ENCODE measurements at places on chromosomes 5 and 9.

DNA sequence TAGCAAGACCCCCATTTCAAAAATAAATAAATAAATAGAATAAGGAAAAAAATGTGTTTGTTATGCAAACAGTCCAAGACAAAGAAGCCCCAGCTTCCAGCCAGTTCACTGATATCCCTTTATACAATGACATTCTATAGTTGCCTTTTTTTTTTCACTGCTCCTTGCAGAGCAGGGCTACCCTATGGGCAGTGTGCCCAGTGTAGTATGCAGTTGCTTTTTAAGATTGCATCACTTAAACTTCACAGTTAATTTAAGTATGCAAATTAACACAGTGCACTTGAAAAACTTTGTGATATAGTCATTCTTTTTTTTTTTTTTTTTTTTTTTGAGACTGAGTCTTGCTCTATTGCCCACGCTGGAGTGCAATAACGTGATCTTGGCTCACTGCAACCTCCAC is 40.8 kb upstream of the ARRDC3 start:
- no peak for DNase-seq

DNA sequence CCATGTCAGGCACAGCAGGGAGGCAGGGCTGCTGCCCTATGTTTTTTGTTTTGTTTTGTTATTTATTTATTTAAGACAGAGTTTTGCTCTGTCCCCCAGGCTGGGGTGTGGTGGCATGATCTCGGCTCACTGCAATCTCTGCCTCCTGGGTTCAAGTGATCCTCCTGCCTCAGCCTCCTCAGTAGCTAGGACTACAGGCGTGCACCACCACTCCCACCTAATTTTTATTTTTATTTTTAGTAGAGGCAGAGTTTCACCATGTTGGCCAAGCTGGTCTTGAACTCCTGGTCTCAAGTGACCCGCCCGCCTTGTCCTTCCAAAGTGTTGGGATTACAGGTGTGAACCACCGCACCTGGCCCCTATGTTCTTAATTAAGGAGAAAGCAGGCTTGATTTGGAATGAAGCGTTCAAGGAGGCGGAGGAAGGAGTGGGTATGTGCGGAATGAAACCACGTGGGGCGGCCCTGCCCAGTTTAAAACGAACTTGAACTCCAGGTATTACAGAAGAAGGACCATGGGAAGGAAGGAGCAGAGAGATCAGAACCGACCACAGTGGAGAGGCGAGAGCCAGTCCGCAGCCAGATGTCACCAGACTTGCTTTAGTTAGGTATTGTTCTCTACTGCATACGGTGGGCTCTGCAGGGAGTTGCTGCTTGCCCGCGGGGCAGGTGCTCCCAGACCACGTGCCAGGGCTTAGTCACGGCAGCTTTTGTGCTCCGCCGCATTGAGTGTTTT is 34.9 kb upstream of the EPB41L4B start:
- no peak for DNase-seq

DNA sequence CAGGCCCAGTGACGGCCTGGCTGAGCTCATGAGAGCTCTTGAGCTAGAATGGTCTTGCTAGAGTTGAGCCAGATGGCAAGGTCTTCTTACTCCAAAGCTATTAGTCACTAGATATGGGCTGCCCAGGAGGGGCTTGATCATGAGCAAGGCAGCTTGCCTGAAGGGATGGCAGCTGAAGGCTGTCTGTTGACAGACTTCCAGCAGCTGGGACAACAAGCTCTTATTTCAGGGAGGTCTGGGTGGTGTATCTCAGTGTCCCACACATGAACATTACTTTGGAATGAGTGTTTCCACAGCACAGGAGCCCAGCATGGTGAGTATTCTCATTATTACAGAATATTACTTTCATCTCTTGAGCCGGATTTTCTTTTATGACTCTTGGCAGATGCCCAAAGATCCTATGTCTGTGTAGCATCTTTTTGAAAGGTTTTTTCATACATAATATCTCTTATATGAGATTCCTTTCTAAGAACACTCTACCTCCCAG is 414.1 kb downstream of the ARHGEF28 start:
- no peak for DNase-seq

DNA sequence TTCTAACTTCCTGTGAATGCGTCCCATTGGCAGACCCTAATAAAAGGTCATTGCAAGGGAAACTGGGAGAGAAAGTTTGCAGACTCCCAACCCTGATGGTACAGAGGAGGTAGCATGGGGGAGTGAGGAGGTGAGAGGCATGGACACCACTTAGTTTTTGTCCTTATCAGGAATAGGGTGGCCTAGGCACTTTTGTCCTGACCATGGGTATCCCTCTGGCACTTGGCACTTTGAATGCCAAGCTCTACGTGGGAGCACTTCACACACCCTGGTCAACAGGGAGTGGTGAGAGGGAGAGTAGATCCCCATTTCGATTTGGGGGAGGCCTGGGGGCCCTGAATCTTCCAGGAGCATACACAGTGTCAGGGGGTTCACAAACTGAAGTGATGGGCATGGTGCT is 75.6 kb upstream of the SH3PXD2B start:
- no peak for DNase-seq

- no peak for DNase-seq
Measured at GRCh38 chr9:80028501-80028900, 456.7 kb downstream of the TLE4 start.

GRCh38 chr9:124296796-124297550 is 39.2 kb downstream of the NEK6 start:
- no peak for DNase-seq

GRCh38 chr5:157464519-157465171 is 4.6 kb downstream of the NIPAL4 start:
- no peak for DNase-seq

DNA sequence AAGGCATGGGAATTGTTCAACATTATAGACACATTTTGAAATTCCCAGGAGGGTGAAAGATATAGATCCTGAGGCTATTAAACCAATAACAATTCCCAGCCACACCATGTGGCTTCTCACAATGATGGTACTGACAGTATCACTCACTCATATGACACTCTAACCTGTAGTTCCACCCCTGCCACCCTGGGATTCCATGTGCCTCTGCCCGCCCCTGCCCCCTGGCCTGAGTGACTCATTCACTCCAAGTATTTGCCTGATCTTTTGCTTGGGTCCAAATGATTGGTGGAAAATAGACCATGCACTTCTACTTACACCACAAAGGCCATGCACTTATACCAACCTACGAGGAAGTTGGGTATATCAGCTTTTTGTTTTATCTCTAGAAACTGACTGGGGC is 305.2 kb upstream of the DAB2 start:
- no peak for DNase-seq

- DNase-seq = no peak
Measured at GRCh38 chr5:142680605-142681259, 5.2 kb downstream of the FGF1 start.

- peak; percentile 16 for DNase-seq
Measured at GRCh38 chr5:143499480-143500114, 96.1 kb upstream of the NR3C1 start.

GRCh38 chr9:4822057-4822456 is 29.3 kb downstream of the RCL1 start:
- no peak for DNase-seq

DNA sequence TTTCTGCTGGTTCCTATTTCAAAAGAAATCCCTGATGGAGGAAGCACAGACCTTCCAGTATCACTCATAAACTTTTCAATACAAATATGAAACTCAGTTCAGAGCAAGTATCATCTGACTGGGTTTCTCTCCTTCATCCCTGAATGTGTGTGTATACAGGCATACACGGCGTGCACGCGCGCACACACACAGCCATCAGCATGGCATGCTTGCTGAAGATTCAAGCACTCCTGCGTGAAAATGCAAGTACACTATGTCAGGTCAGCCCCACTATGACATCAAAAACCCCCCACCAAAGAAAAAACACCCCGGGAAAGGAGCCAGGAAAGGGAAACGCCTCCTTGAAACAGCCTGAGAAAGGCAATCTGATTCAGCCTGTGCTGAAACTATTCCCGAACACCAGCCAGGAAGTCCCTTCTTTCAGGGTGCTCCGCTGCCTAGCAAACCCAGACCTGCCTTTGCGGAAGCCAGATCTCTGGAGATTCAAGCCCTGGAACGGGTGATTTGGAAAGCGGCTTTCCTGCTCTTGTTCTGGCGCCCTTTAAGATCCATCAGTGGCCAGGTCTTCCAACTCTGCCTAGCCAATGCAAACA is 831 bp downstream of the KLHL3 start:
- no peak for DNase-seq

DNA sequence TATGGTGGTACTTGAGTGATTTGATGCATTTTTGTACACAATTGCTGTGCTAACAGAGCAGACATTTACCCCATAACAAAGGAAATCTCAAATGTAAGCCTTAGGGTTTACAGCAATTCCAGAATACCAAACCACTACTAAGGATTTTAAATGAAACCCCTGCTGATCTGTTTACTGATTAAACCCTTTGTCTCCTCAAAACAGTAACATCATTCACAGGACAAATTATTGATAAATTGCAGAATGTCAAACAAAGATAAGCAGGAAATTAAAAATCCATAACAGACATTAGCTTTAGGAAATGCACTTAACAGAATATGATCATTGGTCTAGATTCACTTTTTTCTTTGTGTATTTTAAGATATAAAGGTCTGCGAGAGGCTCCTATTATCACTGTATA is 1016.4 kb upstream of the DMAC1 start:
- no peak for DNase-seq

DNA sequence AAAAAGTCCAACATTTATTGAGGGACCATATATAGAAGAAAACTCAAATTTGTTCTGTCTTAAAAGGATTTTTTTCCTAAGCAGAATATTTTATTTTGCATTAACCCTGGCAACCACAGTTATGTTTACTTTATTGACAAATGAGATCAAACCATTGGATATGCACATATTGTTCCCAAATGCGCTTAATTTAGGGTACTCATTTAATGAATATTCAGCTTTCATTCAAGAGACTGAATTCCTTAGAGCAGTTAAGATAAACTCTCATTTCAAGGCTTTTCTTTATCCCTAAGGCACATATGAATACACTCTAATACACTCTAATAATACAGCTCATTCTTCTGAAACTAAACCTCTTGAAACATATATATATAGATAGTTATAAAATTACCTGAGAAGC is 150.2 kb downstream of the HMHB1 start:
- DNase-seq = no peak

DNA sequence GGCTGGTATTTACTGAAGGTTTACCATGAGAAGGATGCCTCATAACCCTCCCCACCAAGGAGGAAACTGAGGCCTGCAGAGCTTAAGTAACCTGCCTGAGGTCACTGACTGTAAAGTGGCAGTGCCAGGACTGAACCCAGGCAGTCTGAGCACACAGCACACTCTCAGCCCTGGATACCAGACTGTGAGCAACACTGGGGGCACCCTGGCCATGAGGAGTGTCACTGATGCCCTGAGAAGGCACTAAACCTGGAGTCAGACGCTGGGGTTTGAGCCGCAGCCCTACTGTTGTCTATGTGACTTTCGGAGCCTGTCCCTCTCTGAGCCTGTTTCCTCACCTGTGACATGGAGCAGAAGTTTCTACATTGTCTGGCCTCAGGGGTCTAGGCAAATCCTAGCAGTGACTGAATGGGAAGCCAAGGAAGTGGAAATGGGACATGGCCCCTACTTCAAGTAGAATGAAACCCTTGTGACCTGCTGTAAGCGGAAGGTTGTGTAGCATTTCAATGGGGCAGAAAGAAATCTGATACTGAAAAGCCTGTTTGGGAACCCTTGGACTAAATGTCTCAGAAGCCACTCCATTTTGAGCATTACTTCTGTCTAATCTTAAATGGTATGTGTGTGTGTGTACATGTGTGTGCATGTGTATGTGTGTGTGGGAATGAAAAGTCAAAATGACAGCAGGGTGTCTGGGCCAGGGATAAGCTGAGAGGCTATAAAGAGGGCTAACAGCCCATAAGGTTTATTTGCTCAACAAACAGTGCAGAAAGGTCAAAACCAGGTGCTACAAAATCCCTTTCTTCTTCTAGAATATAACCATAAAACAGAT is 36.0 kb downstream of the B4GALT1 start:
- DNase-seq = no peak

DNA sequence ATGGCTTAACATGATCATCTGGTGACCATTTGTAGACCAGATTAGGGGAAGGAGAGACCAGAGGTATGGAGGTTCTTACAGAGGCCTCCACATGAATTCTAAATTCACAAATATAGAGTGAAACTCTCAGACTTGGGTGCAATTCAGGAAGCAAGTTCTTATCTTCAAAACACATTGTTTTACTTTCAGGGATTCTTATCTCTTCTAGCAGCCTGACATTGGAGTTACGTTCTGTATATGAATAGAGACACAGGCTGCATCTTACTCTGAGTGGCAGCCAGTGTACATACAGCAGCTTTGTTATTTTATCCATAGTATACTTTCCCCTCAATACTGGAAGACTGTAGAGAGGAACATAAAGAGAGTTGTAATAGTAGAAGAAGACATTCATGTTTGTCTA is 1331.7 kb upstream of the WWC1 start:
- no peak for DNase-seq

- DNase-seq = peak; percentile 98
Measured at GRCh38 chr5:81751009-81751835, at the start of gene SSBP2. Gene SSBP2 (minus strand): TSS chr5:81751097. CDS start chr5:81751042, 55 bp downstream.

GRCh38 chr5:81303563-81303962 is 2.2 kb downstream of the ZCCHC9 start:
- no peak for DNase-seq

GRCh38 chr5:68999181-68999580 is 94.6 kb upstream of the SLC30A5 start:
- DNase-seq = no peak

DNA sequence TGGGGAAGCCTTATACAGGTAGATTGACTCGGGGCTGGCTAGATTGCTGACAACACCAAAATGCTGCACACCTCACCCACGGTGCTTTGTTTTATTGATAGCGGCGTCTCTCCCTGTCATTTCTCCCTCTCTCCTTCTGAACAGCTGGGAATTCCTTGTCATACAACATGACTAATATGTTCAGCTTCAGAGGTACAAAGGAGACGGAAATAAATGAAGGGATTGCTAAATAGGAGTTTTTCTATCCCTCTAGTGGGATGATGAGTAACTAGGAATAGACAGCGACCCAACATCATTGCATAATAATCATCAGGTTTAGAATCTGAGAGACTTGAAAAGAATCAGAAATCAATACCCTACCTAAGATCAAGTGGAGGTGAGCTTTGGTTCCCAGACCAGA is 337.7 kb upstream of the PANK3 start:
- DNase-seq = no peak

DNA sequence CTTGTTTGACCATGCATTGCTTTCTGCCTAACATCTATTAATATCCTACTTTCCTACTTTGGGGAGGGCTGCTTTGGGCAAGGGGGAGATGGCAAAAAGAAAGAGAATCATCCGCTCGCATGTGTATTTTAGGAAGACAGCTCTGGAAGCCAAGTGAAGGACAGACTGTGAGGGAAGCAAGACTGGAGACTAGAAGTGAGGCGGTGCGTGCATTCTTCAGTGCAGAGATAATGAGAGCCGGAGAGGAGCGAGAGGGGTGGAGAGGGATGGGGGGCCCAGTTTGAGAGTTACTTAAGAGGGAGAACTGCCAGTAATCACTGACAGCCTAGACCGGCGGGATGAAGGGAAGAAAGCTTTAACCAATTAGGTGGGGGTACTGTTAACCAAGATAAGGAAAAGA is 151.7 kb upstream of the RAPGEF1 start:
- DNase-seq = no peak

- no peak for DNase-seq
Measured at GRCh38 chr5:73280821-73281746, 108.1 kb downstream of the TMEM174 start.

- no peak for DNase-seq
Measured at GRCh38 chr9:15635752-15636151, 82.9 kb downstream of the CCDC171 start.

GRCh38 chr9:114006155-114006550 is 71.9 kb downstream of the AMBP start:
- no peak for DNase-seq
